ENCODE measurements at places on chromosomes 16 and 17.

DNA sequence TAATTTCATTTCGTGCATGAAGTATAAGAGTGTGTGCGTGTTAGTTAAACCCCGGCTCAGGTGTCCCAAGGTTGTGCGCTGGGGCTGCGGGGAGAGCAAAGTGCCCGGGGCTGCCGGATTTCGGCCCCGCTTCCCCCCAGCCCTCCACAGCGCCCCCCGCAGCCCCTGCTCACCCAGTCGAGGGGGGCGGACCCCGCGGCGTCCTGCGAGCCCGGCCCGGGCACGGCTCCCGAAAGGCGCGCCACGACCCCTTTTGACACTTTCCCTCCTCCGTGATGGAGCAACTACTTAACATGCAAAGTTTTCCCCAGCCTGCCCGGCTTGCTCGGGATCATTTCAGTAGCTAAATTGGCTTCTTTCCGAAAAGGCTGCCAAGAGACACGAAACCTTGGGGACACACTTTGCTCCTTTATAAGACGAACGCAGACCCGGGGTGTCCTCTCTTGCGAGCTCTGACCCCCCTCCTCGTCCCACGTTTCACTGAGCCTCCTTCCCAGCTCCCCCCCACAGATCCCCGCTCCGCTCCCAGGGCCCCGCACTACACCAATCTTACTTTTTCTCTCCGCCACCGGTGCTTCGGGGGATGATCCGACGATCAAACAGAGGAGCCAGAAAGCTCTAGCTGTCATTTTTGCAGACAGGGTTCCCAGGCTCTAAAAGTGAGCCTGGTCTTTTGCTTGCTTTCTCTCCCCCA is 552 bp downstream of the C17orf58 start:
- DNase-seq, result peak; percentile 49

GRCh38 chr16:65044873-65045272 is 77.0 kb downstream of the CDH11 start:
- DNase-seq, result no peak

DNA sequence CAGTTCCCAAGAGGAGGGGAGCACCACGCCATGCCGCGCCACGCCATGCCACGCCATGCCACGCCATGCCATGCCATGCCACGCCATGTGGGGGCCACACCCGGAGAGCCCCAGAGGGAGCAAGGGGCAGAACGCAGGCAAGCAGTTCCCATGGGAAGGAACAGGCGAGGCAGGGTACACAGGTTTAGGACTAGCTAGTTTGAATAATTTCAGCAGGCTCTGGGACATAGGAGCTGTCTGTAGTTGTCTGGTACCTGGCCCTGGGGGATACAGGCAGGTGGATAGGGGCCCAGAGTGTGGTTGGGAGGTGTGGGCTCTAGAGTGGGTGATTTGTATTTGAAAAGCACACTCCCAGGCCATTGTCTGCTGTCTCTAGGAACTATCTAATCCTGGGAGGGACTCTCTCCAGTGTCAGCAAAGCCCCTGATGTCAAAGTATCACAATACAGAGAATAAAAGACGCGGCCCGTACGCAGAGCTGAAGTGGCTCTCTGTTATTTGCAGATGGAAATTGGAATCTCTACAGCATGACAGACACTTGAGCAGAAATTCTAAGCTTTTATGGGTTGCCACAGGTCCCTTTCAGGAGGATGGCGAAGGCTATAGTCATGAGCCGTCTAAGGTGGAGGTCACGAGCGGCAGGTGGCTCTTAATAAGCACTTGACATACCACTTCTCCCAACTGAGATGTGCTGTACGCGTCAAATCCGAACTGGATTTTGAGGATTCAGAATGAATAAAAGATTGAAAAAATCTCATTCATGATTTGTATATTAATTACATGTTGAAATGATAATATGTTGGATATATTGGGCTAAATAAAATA is 220.8 kb upstream of the TNRC6C start:
- DNase-seq, result no peak

DNA sequence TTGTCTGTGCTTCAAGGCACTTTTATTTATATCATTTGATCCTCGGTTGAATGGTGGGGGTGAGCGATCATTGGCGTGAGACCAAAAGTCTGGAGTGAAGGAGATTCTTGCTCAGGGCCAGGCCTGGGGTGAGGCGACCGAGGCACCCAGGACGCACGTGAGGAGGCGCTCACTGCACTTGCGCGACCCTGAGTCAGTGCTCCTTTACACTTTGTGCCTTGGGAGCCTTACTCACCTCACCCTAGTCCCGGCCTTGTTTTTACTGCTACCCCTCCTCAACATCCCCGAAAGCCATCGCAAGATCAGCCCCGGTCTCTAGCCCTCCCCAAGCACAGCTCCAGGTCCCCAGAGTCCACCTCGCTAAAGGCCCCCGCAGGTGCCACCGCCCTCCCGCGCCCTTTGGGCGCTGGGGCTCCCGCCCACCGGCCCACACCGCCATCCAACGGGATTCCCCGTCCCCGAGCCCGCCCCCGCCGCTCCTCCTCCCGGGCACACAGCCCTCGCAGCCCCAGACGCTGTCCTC is 496 bp downstream of the EZH1 start:
- no peak for DNase-seq

DNA sequence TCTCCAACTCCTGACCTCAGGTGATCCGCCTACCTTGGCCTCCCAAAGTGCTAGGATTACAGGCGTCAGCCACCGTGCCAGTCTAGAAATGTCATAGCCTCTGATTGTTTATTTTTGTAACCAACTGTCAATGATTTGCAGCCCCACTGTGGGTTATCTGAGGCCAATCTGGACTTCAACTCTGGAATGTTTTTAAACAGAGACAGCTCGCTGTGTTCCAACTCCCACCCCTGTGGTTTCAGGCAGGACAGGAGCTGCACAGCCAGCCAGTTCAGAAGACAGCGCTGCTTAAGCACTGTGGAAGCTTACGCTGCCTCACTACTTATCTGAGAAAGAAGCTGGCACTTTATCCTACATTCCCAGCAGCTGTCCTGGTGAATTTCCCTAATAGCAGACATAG is 19.5 kb downstream of the MRM3 start:
- no peak for DNase-seq

DNA sequence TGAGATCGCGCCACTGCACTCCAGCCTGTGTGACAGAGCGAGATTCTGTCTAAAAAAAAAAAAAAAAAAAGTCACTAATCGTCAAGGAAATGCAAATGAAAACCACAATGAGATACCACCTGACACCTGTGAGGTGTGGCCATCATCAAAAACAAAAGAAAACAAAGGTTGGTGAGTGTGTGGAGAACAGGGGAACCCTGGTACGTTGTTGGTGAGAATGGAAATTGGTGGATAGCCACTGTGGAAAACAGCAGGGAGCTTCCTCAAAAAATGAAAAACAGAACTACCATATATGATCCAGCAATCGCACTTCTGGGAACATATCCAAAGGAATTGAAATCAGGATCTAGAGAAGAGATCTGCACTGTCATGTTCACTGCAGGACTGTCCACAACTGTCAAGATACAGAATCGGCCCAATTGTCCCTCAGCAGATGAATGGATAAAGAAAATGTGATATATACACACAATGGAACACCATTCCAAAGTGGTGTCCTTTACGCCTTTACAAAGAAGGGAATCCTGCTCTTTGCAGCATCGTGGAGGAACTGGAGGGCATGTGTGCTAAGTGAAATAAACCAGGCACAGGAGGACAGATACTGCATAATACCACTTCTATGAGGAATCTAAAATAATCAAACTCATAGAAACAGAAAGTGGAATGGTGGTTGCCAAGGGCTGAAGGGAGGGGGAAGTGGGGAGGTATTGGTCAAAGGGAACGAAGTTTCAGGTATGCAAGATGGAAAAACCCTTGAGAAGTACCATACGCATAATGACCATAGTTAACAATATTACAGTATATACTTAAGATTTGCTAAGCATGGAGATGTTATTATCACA is 63.5 kb upstream of the PLCG2 start:
- no peak for DNase-seq

GRCh38 chr16:2473999-2474876 is 689 bp upstream of the TBC1D24 start:
- DNase-seq, result peak; percentile 53

DNA sequence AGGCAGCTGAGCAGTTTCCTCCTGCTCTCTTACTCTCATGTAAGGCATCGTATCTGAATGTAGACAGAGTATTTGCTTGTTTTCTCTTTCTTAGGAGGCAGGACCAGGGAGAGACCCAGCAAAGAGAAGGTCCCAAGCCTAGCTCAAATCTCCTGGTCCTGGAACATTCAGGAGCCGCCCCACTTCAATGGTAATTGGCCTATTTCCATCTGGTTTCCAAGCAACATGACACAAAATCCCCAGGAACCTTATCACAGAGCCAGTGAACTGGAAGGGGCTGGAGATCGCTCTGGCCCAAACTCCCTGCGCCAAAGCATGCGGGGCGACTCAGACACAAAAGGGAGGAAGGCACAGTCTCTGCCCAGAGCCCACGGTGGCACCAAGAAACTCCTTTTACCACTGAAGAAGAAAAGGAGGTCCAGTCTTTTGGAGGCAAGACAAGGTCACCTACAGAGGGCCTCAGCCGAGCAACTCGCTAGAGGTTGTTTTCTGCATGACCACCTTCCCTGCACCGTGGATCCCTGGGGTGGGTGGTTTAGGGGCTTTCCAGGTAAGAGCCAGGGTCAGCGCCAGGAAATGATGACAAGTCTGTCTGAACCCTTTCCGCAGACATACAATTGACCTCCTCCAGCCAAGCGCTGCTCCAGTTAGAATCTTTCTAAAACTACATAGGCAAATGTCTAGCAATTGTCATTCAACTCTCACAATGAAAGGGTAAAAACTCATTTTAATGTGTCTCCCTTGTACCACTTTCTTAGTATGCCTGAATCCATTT is 394.7 kb downstream of the SOX9 start:
- DNase-seq, result peak; percentile 45

DNA sequence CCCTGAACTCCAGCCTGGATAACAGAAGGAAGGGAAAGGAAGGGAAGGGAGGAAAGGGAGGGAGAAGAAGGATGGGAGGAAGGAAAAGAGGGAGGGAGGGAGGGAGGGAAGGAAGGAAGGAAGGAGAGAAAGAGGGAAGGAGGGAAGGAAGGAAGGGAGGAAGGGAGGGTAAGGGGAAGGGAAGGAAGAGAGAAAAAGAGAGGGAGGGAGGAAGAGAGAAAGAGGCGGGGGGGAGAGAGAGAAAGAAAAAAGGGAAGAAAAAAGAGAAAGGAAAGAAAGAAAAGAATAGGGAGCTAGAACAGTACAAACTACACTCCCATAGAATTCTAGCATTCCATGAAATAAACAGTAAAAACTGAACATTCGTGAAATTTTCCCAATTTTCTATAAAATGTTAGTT is 23.1 kb upstream of the TRIM37 start:
- no peak for DNase-seq

DNA sequence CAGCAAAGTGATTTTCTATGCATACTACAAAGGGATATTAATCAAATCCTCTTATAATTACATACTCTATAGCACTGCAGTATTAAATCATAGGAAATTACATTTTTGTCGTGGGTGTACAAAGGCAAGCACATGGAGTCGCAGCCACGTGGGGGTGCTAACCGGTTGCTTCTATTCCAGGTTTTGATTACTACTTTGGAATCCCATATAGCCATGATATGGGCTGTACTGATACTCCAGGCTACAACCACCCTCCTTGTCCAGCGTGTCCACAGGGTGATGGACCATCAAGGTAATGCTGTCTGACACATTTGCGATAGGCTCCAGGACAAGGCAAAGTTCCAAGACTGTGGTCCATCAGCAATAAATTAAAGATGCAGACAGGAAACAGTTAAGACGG is 60.1 kb downstream of the ARSG start:
- no peak for DNase-seq

DNA sequence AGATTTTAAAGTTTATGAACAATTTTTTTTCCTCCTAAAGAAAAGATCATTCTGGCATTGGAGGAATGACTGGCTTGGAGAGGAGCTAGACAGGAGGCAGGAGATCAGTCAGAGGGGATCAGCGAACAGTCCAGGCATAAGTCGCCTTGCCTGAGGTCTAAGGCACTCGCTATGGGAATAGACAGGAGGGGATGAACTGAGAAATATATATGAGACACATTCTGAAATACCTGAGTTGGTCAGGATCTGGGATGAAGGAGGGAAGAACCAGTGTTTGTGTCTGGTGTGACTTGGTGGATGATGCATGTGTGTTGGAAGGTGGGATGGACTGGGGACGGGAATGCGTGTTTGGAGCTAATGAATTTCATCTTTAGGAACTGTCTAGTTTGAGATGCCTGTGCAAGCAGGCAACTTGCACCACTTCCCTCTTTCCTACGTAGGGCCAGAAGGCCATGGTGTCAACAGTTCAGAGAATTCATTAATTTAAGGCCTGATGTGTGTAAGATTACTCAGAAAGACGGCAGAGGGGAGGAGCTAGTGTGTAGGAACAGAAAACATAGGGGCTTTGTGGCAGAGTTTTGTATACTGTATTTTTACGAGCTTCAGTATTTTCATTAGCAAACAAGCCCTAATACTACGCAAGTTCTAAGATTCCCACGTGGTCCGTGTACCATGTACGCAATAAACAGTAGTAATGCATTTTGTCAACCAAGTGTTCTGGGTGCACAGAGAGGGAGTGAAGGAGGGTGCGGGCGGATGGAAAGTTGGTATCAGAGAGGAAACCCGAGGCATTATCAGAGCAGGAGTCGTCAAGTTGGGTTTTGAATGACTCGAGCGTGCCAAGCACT is 825 bp downstream of the HEATR6 start:
- DNase-seq, result no peak

DNA sequence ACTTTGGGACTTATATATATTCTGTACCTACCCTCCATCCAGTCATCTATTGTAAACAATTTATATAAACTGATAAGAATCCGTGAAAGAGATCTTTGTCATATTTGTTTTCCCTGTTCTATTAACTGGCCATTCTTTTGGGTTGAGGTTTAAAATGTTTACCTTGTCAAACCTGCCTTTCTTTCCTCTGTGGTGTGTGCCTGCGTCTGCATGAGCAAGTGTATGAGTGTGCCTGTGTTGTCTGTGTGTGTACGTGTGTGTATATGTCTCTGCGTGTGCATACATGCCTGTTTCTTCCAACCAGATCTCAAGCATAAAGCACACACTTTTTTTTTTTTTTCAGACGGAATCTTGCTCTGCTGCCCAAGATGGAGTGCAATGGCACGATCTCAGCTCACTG is 201.5 kb downstream of the C16orf95 start:
- DNase-seq, result no peak

DNA sequence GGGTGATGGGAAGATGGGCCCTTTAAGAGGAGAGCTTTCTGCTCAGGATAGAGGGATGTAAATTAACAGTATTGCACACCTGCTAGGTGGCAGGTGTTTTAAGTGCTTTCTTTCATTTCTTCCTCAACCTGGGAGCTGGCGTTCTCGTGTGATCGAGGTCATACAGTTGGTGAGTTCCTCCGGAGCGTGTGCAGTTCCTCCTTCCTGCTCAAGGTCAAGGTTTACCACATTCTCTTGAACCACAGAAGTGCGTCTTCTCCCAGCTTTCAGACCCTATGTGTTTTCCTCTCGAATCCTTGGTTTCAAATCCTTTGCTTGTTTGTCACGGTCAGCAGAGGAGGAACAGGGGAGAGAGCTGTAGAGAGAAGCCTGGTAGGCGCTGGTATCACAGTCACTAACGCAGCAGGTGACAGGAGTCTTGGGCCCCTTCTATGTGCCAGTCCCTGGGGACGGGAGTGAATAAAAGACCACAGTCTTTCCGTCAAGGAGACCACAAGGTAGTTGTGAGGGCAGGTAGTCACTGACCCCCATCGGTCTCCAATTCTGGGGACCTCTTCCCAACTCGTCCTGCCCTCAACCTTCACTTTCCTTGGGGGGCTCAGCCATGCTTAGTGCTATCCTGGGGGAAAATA is 791 bp downstream of the DNAI2 start:
- no peak for DNase-seq

- no peak for DNase-seq
Observed at GRCh38 chr16:63365649-63366304, 1329.5 kb upstream of the CDH8 start.

- DNase-seq, result peak; percentile 80
Observed at GRCh38 chr17:74822939-74823367, 36.7 kb downstream of the GRIN2C start.

GRCh38 chr17:45184144-45184543 is 22.5 kb downstream of the HEXIM2 start:
- no peak for DNase-seq

Measured in tongue (tissue), 3 donors.